Fibroblast of skin of abdomen (primary cell): ENCODE measurements at places on chromosomes 5 and 9.
A peak's percentile ranks its signal among the peaks of the same experiment; 100 is the strongest.

DNA sequence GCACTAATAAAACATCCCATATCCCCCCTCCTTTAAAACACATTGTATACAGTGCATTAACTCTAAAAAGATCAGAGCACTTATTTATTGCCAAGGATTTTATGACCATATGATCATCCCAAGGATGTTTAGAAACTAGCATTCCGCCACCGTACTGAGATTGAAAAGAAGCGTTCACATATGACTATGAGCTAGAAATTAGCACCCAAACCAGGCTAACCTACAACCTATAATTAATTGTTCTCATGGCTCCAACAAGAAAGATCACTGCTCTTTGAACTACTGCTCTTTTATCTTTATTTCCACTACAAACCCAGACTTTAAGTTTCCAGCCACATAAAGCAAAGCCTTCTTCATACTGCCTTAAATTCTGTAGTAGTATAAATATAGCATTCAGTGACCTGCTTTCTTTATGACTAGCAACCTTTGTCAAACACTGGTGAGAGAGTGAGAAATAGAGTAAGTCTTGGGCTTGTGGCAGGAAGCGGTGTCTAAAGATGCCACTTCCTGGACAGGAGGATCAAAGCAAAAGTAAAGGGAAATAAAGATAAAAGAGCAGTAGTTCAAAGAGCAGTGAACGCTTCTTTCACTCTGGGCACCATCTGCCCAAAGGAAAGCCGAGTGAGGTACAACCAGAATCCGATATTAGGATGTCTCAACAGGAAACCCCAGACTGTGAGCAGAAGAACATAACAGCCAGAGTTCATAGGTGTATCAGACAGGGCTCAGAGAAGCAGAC is 151.1 kb upstream of the ERCC6L2 start:
- no peak for DNase-seq

- DNase-seq: no peak
Measured at GRCh38 chr5:12870872-12871539, 966.8 kb upstream of the CTNND2 start.

- no peak for DNase-seq
Measured at GRCh38 chr5:139684881-139685749, 37.0 kb downstream of the CXXC5 start.

GRCh38 chr5:84618262-84618661 is 233.6 kb upstream of the EDIL3 start:
- no peak for DNase-seq

- DNase-seq: no peak
Measured at GRCh38 chr5:514101-514485, 10.2 kb downstream of the SLC9A3 start.

GRCh38 chr9:95225076-95225725 is 92.3 kb downstream of the FANCC start:
- DNase-seq: peak; percentile 65

- DNase-seq: no peak
Measured at GRCh38 chr5:103821361-103821760, 258.8 kb upstream of the NUDT12 start.

DNA sequence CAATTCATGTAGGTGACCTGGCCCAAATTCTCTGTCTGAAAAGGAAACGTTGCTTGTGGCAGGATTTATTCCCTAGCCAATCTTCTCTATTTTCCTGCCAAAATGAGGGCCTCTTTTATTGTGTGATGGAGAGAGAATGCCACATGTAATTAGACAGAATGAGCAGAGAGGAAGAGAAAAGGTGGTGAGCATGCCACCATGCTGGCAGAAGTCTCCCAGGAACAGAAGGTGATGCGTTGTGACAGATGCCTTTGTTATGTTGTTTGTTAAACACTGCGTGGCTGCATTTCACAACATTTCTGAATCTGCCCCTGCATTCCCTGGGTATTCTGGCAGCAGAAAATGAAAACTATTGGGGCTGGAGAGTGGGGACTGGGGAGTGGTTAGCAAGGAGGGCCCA is 577.6 kb downstream of the TLR4 start:
- no peak for DNase-seq

DNA sequence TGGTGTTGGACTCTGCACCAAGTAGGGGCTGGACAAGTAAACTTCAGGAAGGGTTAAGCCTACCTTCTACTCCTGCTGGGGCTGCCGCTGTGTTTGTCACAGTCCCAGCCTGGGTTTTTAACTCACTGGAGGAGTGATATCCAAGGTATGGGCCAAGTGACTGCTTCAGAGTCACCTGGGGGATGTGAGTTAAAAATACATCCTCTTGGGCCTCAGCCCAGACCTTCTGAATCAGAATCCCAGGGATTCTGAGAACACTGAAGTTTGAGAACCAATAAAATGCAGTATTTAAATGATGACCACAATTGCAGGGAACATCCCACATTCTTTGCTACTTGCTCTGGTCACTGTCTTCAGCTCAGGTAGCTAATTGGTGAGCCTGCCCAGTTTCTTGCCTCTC is 95.1 kb upstream of the DNAH5 start:
- DNase-seq: peak; percentile 56

- DNase-seq: no peak
Measured at GRCh38 chr9:130565792-130566191, 13.6 kb upstream of the FUBP3 start.

- no peak for DNase-seq
Measured at GRCh38 chr5:32975656-32976375, 264.7 kb downstream of the NPR3 start.

DNA sequence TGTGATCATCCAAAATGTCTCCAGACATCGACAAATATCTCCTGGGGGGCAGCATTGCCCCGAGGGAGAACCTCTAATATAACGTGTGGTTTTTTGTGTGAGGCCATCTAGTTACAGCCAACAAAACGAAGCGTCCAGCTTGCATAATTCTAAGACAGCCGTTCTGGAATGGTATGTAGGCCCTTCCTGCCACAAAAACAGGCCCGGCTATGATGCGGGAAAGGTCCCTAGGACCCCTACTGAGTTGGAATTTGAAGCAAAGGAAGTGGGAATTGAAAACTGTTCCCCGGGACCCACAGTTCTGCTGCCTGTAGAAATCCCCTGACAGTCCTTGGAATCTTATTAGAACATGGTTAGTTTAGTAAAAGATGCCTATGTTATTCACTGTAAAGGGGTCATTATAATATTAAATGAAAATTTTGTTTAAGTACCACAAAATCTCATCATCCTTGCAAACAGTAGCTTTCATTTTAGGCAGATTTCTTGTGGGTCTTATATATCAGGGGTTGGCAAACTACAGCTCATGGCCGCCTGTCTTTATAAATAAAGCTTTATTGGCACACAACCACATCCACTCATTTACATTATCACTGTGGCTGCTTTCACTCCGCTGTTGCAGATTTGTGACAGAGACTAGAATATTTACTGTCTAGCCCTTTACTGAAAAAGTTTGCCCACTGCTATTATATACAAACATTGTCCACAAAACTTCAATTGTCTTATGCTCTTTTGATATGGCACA is 70.7 kb downstream of the MSX2 start:
- DNase-seq: peak; percentile 72
